ENCODE measurements at places on chromosomes 6 and 20.

DNA sequence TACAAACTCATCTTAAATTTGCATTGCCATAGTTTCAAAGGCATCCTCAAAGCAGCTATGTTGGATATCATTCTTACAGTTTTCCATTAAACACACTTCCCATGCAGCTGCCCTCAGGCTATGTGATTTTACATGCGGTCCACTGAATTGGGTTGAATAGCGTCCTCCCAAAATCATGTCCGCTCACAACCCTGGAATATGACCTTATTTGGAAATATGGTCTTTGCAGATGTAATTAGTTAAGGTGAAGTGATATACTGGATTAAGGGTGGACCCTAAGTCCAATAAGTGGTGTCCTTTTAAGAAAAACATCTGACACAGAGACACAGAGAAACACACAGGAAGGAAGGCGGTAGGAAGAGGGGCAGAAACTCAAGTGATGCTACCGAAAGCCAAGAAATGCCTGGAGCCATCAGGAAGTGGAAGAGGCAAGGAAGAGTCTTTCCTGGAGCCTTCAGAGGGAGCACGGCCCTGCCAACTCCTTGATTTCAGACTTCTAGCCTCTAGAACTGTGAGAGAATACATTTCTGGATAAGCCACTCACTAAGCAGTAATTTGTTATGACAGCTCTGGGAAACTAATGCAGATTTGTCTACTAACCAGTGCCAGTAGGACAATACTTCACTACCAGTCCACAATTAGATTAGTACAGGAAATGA lies 42.7 kb upstream of the NHSL1 start:
- no peak for DNase-seq

- no peak for DNase-seq
Measured at GRCh38 chr20:7264137-7264536, 496.7 kb downstream of the BMP2 start.

DNA sequence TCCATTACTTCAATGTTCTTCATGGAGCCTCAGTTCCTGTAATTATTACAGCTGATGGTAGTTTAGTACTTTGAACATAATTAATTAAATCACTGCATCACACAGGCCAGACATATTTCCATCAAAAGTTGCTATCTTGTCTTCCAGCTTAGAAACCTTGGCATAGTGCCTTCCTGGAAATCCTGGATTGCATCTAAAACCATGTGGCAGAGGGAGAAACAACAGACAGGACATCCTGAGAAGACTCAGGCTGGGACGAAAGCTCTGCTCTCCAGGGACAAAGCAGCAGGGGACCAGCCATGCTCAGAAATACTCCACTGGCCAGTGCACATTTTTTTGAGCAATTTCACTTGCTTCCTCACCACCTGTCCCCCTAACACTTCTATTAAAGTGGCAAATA lies 55.3 kb downstream of the TBX18 start:
- DNase-seq, result no peak

GRCh38 chr6:52362443-52363227 lies 684 bp downstream of the PAQR8 start:
- no peak for DNase-seq

- DNase-seq, result no peak
Measured at GRCh38 chr6:131910956-131911355, 40.2 kb downstream of the CCN2 start.

GRCh38 chr6:41937861-41938574 lies 3.6 kb downstream of the CCND3 start:
- DNase-seq, result no peak

DNA sequence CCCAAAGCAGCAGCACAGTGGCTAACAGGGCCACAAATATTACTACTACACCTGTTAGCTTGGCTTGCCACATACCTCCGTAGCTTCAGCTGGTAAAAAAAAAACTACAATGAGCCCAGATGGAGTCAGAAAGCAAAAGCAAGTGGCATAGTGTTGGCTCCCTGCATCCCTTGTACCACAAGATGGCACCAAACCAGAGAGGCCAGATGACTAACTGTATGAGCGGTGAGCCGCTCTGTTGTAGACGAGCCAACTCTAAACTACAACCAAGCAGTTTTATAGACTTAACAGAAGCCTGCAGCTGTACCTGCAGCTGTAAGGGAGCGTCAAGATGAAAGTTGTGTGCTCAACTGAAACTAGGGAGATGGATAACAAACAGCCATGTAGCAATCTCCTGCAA lies 84.5 kb upstream of the MCHR2 start:
- DNase-seq, result no peak

- DNase-seq, result no peak
Measured at GRCh38 chr6:76532647-76533046, 460.2 kb upstream of the IMPG1 start.

GRCh38 chr20:34544109-34544796 lies 14.3 kb upstream of the MAP1LC3A start:
- no peak for DNase-seq

GRCh38 chr6:49551078-49551865 lies 804 bp downstream of the C6orf141 start:
- DNase-seq, result no peak

DNA sequence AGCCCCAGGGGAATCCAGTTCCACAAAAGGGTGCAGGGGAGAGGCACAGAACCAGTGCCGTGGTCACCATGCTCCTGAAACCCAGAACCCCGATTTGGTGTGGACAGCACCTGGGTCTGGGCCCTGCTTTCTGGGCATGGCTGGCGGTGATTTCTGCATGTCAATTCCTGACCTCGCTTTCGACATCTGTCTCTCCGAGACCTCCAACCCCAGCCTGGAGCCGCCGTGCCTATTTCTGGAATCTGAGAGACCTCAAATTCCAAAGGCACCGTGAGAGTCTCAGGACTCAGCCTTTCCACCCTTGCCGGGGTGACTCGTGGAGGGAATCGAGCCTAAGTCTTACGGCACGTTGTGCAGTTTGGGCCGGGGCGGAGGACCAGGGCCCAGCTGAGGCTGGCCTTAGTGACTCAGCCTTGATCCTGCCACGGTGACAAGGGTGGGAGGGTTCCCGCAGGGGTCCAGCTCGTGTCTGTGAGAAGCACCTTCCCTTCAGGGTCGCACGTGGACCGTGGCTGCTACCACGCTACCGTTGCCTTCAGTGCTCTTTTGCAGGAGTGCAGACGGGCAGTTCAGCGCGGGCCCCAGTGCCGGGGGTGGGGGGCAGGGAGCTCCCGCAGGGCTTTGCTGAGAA lies 133.7 kb downstream of the PXDC1 start:
- no peak for DNase-seq

DNA sequence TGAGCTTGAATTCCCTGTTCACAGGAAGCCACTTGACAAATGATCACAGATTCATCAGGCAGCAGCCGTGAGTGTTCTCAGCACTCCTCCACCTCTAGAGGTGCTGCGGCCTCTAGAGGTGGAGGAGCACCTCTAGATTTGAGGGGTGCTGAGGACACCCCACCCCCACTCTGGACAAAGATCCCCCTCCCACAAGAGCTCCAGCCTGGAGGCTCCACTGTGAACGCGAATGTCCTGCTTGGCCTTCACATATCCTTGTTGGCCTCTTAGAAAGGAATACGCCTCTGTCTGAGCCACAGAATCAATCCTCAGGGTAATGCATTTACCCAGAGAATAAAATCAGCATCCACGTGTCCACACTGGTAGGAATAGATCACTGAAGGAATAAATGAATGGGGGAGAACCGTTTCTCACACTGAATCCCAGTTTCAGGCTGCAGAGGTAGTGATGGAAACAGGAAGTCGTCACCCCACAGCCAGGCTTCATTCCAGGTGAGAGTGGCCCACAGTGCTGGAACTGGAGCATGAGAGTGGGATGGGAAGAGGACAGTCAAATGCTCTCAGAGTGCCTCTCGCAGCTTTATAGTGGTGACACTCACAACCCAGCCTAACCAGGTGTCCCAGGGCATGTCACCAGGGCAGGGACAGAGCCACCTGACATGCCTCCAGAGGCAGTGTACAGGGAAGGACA lies 16.6 kb downstream of the NPEPL1 start:
- no peak for DNase-seq

GRCh38 chr6:170294298-170294730 lies 3.4 kb upstream of the DLL1 start:
- DNase-seq, result no peak

DNA sequence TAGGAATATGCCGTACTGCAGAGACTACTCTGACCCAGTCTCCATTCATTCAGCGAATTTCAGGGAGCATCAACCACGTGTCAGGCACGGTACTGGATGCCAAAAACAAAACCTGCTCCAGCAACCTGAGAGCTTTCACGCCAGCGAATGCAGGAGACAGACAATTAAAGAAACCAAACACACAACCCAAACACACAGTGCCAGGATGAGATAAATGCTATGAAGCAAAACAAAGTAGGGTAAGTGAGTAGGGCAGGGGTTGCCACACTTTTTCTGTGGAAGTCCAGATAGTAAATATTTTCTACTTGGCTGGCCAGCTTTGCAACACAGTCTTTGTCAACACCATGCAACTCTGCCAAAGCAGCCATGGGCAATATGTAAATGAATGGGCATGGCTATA lies 10.0 kb downstream of the MOCS1 start:
- no peak for DNase-seq

- DNase-seq, result no peak
Measured at GRCh38 chr6:12250383-12250770, 39.8 kb upstream of the EDN1 start.

DNA sequence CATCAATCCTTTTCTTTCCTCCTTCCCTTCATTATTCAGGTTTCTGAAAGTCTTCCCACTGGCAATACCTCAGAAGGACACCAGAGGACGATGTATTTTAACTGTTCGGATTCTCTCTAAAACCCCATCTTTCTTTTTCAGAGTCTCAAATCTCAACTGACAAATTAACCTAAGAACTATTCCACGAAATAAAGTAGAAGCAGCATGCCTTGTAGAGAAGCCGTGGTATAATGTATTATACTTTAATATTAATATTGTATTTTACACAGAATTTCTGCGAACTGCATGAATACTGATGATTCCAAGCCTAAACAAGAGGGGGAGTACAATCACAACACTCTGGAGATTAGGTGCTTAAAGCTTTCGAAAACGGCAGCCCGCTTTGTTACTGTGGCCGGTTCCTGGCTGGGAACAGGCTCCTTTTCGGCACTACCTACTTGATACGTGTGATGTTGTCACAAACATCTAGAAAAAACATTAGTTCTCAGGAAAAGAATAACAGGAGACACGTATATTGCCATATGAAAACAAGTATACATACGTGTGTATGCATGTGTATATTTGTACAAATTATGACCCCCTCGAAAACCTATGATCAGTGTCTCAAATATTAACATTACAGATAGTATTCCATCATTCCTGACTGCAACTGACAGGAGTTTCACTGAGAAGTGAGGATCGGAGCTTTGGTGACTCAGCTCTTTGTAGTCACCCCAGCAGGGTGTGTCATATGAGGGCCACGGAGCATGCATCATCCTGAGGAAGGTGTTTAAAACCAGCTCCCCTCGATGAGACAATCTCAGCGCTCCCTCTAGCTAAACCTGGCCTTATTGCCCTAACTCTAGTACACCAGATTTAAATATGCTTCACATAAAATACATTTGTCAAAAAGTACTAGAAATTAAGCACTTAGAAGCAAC lies 319.7 kb upstream of the TCF21 start:
- peak; percentile 74 for DNase-seq

DNA sequence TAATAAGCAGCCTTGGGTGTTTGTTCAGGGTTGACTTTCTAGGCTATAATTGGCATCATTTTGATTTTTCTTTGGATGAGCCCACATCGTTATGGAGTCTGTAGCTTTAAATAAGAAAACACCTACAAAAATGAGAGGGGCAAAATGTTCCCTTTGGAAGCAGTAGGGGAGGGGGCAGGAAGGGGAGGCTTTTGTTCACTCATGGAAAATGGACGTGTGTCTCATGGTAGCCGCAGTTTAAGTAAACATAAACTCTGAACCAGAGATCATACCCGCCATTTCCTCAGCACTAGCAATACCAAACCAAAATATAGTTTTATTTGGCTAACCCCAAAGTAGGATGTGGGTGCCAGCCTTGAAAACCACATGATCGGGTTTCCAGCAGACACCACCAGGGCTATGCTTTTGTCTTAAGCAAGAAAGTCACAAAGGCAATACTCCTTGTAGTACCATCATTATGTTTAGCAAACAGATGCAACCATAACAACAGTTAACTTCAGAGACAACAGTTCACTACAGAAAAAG lies 572.5 kb upstream of the JAG1 start:
- DNase-seq, result no peak

GRCh38 chr6:88748141-88748540 lies 215.3 kb downstream of the RNGTT start:
- DNase-seq, result no peak

- peak; percentile 6 for DNase-seq
Measured at GRCh38 chr20:18443886-18444285, 22.9 kb downstream of the DZANK1 start.

DNA sequence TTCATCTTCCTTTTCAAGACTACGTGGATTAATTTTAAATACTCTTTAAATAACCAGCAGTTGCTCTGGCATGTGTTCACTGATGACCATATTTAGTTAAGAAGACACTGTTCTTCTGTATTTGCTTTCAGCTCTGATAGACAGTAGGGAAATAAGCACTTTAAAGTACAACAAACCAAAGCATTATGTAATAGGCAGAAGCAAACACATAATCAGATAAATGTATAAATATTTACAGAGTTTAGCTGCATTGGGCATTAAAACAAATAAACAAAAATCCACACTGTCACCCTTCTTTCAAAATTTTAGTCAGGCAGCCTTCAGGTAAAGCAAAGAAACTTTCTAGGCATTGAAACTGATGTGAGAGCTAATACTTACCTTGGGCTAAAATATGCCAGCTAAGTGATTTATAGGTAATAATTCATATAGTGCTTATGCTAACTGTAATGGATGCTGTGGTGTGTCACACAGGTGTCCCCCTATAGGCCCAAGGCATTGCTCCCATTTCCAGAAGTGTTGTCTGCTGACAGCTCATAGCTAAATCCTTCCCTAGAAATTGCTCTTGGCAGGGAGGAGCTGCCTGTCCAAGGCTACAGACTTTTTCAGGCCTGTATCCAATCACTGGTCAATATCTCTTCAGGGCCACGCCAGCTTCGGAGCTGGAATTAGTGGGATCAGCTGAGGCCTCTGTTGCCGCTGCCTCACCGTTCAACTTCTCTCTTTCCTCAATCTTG lies 111.5 kb upstream of the CITED2 start:
- no peak for DNase-seq

DNA sequence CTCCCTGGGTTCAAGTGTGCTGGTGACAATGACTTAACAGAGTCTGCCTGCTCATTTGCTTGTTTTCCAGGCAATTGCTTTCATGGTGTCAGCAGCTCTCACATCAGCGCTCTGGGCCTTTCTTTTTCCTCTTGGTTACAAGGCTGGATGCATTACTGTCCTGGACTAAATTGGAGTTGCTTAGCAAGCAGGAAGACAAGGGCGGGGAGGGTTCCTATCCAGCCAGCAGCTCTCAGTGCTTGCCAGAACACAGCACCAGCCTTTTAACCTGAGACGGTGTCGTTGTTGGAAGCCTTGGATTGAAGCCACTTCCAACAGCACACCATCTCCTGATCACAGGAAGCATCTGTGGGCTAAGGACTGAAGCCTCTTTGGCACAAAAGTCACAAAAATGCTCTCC lies 606.9 kb downstream of the CDH26 start:
- no peak for DNase-seq

GRCh38 chr6:3748208-3749066 lies 3.1 kb downstream of the PXDC1 start:
- DNase-seq, result peak; percentile 47
